Kidney epithelial cell (primary cell): ENCODE measurements at places on chromosomes 2 and 18. TPM values are rescaled to one million over a fixed set of nuclear protein-coding genes. Genes with fewer than 3 reads are reported as not detected.

- DNase-seq = no peak
These were observed 5.7 kb upstream of the DNER start for GRCh38 chr2:229719926-229720647.

GRCh38 chr2:10753876-10754275 is 32.4 kb downstream of the ATP6V1C2 start:
- DNase-seq = no peak

DNA sequence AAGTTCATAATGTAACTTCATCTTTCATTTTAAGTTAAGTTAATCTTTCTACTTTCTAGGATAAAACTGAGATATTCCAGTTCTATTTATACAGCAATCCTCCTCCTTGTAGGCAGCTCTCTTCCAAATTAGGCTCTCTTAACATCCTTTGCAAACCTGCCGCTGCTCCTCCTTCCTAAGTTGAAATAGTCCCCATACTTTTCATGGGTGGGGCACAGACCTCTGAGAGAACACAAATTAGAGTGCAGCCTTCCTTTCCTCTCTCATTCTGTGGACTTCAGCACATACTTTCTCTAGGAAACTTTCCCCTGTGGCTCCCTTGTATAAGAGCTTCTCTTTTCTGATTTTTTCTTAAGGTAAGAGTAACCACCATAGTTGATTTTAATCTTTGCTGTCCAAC is 28.3 kb downstream of the TWSG1 start:
- DNase-seq = no peak

GRCh38 chr2:218245214-218245613 is 15.6 kb upstream of the GPBAR1 start:
- DNase-seq = no peak

- no peak for DNase-seq
These were observed 10.1 kb downstream of the DPP4 start for GRCh38 chr2:162063899-162064298.

DNA sequence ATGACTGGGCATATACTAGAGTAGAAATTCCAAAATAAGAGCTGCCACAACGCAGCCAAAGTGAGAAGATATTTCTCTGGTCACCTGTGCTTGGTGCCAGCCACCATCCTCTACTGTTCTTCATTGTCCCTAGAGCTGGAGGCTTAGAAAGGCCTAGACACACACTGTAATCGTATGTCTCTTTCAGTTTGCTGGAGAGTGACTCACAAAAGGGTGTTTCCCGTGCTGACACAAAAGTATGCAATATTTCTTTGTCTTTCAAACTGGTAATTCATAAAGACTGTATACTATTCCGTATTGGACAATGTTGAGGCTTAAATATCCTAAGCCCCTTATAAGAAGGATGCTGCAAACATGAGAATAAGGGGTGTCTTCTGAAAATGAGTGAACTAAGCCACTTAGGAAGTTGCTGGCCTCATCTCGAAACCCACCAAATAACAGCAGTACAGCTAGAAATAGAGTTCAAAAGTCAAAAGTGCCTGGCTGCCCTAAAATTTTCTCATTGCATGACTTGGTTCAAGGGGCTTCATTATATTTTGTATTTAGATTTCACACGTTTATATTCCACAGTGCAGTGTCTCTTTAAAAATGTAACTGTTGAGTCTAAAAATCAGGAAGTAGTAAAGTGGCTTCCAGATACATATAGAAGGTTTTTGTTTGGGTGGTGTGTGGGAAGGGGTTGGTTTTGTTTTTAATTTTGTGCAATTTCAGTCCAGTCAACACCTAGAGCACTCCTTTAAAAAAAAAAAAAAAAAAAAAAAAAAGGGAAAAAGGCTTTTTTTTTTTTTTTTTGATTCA is 601.1 kb downstream of the ARHGAP15 start:
- DNase-seq = no peak

GRCh38 chr18:12318334-12318697 is 10.3 kb downstream of the TUBB6 start:
- DNase-seq = no peak

- DNase-seq = no peak
These were observed 304.3 kb upstream of the EPAS1 start for GRCh38 chr2:45992741-45993475.

DNA sequence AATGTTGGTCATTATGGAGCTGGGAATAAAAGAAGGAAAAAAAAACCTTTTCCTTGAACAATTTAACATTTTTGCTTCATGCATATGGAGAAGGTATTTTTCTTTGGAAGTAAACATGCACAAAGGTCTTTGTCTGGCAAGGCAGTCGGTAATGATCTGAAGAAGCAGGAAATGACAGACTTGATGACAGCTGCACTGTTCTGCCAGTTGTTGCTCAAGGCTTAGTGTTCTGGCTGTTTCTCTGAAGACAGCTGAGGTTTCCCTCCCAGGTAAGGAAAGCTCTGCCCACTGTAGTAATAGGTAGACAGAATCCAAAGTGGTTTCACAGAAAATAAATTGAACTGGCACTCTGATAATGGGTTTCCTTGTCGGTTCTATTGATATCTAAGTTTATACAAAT is 308.4 kb upstream of the GCFC2 start:
- no peak for DNase-seq

The MYO3B gene
- 0.68 and 1.1 TPM in 2 replicates for total RNA-seq

The SERPINB13 gene
- total RNA-seq = not detected in 2 replicates

The FEV gene
- not detected in 2 replicates for total RNA-seq

The DDX18 gene
- 66.9 and 77.3 TPM in 2 replicates for total RNA-seq

The ITGA4 gene
- total RNA-seq = 8.6 and 11.0 TPM in 2 replicates
